ENCODE measurements at places on chromosomes 2 and 18. TPM values are rescaled to one million over a fixed set of nuclear protein-coding genes. Genes with fewer than 3 reads are reported as not detected.

- H3K36me3 ChIP-seq, result no peaks in the 10 kb centered on the region
- no peak for DNase-seq
- no peak overlapping the region for H3K4me3 ChIP-seq
Measured at GRCh38 chr18:2879889-2880288, 33.1 kb downstream of the EMILIN2 start.

DNA sequence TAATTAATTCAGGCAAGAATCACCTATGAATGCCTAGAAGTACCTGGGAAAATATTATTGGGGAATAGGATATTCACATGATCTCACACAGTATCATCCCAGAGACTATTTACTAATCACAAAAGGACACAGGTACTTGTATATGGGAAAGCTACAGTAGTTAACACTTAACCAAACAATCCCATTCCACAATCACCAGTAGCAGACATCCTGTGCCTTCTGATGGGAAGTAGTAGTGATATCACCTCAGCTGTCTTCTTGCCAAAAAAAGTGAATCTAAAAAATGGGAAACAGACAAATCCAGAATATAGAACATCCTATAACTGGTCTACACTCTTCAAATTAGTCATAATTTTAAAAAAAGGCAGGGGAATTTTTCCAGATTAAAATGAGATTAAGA is 75.6 kb upstream of the CCDC150 start:
- no peaks in the 10 kb centered on the region for H3K36me3 ChIP-seq
- H3K4me3 ChIP-seq, result no peak overlapping the region
- H3K4me1 ChIP-seq, result no peaks in the 10 kb centered on the region
- no peak overlapping the region for H3K27ac ChIP-seq

DNA sequence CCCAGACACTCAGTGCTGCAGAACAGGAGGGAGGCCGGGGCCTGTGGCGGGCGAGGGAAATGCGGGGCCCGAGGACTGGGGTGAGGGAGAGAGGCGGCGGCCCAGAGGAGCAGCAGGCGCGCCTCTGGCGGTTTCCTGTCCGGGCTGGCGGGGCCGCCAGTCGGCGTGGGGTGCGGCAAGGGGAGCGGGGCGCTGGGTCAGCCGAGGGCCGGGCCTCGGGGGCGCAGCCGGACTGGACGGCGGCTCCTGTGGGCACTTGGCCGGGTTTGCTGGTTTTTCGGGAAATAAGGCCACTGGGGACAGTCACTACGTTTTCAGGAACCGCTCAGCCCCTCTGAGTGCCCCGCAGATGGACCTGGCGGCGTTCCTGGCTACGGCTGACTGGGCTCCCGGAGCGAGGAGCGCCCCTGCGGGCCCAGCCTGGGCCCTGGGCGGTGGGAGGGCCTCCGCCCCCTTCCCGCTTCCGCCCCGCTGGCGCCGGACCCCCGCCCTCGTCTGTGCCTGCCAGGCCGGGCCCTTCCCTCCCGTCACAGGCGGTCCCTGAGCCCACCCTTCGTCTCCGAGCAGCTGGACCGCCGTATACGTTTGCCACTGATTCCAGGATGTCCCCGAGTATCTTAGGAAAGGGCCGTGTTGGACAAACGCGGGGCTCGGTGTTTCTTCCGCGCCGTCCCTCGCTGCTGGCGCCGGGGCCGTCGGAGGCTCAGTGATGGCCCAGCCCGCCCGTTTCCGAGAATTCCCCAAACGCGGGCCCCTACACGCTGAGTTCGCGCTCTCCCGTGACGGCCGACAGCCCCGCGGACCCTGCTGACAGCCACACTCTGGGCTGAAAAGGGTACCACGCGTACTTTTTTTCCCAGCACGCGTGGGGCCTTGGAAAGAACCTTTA is 84.6 kb downstream of the FAM210A start:
- H3K4me3 ChIP-seq, result no peak overlapping the region
- H3K4me1 ChIP-seq, result no peaks in the 10 kb centered on the region
- no peak for DNase-seq
- no peak overlapping the region for H3K27ac ChIP-seq
- no peaks in the 10 kb centered on the region for H3K27me3 ChIP-seq

The CD8B gene
- not detected for polyA plus RNA-seq

The CPO gene
- polyA plus RNA-seq, result 0.07 TPM

All from HepG2 (cell line).